Caki2 (cell line): ENCODE measurements at places on chromosomes 12 and 14.

- no peak for DNase-seq
Measured at GRCh38 chr14:96238676-96239265, 17.2 kb upstream of the BDKRB1 start.

- peak; percentile 21 for DNase-seq
Measured at GRCh38 chr12:44317651-44318126, 481.8 kb downstream of the TMEM117 start.

- DNase-seq = no peak
Measured at GRCh38 chr14:103775506-103775905, 59.9 kb downstream of the ZFYVE21 start.

GRCh38 chr12:100399095-100399494, 42.2 kb downstream of the SLC17A8 start:
- no peak for DNase-seq

DNA sequence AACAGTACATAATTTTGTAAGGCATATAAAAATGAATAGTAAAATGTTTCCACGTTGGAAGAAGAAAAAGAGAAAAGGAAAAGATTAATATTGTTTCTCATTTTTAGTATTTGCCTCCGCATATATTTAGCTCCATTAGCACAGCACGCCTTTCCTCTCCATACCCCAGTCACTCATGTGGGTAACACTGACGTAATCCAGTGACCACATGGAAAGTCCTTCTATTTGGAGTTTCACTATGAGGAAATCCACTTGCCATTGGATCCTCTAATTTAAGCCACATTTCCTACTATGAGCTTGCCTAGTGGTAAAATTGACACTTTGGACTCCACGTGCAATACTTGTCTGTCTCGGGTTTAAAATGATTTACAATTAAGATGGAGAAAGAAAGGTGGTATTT, 5.7 kb upstream of the SLCO1A2 start:
- no peak for DNase-seq

GRCh38 chr12:3935078-3935477, 61.9 kb upstream of the PARP11 start:
- no peak for DNase-seq

GRCh38 chr14:100384819-100385813, 62.0 kb downstream of the SLC25A47 start:
- peak; percentile 44 for DNase-seq

- no peak for DNase-seq
Measured at GRCh38 chr14:90179809-90180779, 76.3 kb upstream of the PSMC1 start.

DNA sequence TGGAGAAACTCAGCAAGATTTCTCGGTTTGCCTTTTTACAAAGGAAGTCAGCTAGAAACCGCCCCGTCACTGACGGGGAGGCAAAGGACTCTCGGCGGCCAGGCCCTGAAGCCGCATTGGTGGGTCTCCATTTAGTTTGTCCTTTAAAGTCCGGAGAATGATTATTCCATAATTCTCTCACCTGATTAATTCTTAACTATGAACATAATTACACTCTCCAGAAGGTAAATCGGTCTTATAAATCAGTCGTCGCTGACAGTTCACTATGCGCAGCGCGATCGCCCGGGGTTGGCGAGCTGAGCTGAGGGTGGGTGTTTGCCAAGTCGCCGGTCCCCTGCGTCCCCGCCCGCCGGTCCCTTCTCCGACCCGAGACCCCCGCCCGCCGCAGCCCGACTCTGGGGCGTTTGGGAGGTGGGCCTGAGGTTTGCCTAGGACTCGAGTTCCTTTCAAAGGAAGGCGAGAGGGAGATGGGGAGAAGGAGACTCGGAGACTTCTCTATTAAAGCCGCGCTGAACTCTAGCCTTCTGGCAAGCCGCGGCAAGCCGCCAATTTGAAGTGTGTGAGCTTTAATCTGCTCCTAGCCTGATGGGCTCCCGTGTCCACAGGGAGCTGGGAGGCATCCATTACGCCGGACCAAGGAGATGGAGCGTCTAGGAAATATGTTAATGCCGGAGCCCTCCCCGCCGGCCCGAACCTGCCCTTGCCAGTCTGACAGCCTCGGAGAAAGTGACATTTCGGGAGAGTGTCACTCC, 392.9 kb downstream of the NOVA1 start:
- no peak for DNase-seq

- DNase-seq = no peak
Measured at GRCh38 chr14:24535737-24536136, 27.7 kb upstream of the CMA1 start.

DNA sequence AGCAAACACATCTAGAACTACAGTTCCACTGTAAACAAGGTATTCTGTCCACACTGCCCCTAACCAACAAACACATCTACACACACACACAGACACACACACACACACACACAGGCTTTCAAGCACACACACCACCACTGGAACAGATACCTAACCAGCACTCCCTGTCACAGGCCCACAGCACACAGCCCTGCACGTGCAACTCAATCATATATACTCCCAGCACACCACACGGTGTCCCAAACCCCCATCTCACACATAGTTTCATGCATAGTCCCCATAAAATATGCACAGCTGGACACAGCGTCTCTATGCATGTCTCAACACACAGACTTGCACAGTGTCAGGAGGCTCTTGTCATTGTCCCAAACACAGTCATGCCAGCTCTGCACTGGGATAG, 27.6 kb downstream of the KRT8 start:
- DNase-seq = no peak

DNA sequence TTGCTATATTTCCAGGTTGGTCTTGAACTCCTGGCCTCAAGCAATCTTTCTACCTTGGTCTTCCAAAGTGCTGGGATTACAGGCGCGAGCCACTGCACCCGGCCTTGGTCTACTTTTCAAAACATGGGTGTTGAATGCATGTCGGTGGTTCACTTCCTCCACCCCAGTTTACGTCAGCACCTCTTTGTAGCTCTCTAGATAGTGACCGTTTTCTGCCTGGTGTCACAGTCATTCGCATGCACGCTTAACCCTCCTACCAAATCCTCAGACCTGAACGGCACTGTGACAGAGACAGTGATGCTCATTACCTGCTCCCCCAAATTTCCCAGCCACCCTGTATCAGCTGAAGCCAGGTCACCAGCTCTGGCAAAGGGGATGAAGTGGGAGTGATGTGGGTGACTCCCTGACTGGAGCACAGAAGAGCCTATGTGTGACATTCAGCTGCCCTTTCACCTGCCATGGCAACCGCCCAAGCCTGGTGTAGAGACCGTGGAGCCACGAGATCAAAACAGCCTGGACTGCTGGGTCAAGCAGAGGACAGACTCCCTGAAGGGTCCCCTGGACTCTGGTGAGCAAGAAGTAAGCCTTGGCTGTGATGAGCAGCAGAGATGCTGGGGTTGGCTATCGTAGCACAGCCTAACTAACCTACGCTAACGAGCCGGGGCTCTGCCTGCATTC, 66.2 kb upstream of the GPR68 start:
- no peak for DNase-seq

DNA sequence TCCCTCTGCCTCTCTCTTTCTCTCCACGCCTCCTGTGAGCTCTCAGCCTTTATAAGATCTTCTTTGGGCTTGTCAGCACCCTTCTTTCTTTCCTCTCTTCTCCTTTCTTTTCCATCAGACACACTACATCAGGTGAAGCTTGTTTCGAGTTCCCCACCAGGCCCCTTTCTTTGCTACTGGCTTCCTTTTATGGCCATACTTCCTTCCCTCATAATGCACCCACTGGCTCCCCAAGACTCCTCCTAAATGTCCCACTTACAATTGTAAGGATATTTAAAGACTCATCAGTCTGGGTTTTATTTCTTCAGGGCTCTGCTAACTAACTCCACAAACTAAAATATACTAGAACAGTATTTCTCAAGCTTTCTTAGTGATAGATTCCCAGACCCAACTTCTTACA, 3.5 kb upstream of the RNU6-8 start:
- no peak for DNase-seq

- DNase-seq = peak; percentile 28
Measured at GRCh38 chr12:69985656-69986055, 160.6 kb downstream of the MYRFL start.

GRCh38 chr12:48813465-48814261, 4.6 kb upstream of the CACNB3 start:
- DNase-seq = no peak

- no peak for DNase-seq
Measured at GRCh38 chr12:108341356-108341755, 2.2 kb upstream of the CMKLR1 start.

DNA sequence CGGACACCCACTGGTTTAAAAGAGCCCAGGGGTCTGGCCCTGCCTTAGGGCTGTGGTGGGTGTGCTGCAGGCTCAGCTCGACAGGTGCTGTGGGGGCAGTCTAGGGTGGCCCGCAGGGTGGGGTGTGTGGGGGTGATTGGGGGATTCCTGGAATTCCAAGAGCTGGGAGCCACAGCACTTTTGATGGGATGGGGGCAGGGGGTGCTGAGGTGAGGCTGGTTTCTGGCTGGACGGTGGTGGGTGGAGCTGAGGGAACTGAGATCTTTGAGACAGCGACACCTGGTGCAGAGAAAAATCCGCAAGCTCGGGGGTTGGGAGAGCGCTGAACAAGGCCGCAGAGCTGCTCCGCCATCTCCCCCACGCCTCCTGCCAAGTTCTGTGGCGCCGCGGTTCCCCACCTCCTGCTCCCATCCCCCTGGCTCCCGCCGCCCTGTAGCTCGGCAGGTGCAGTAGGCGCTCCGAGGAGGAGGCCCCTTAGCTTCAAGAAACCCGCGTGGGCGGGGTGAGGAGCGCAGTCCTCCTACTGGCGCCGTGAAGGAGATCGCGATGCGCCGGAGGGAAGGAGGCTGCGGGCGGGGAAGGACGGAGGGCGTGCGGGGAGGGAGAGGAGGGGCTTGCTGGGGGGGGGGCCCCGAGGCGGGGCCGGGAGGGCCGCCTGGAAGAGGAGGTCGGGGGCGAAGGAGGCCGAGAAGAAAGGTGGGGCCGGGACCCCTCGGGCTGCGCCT, 1.3 kb upstream of the TEDC1 start:
- DNase-seq = peak; percentile 87

DNA sequence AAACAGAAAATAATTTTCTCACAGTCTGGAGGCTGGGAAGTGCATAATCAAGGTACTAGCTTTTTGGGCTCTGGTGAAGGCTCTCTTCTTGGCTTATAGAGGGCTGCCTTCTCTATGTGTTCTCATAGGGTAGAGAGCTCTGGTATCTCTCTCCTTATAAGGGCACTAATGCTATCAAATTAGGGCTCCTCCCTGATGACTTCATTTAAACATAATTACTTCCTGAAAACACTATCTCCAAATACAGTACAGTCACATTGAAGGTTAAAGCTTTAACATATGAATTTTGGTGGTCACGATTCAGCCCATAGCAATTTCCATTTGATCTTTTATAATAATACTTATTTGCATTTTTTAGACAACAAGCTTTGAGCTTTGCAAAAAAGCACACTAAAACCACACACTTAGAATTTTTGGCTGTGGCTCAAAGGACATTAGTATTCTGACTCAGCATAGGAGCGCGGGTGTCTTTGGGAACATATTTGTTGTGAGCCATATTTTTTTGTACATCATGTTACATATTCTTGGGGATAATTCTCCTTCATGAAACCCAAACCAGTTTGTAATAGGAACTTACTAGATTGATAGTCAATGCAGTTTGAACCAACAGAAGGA, 808.1 kb upstream of the FBXO33 start:
- DNase-seq = no peak

- no peak for DNase-seq
Measured at GRCh38 chr12:53809005-53809404, 57.2 kb upstream of the CISTR start.

- DNase-seq = no peak
Measured at GRCh38 chr12:109897029-109897428, 3.0 kb upstream of the TCHP start.

- DNase-seq = no peak
Measured at GRCh38 chr14:99468836-99469592, 11.6 kb downstream of the SETD3 start.

DNA sequence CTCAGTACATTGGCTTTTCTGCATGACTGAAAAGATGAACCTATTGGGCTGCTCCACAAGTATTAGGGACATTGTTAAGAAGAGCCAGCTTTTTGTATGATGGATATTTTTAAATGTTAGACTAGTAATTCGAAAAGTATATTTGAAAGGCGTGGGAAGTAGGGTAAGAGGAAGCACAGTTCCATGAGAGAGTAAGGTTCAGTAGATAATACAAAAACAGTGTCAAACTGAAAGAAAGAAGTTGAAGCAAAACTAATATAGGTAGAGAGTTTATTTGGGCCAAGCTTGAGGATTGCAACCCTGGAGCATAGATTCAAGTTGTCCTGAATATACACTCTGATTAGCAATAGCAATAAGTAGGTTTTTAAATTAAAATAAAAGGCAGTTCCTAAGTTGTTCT, 193.9 kb downstream of the RASSF9 start:
- no peak for DNase-seq

- DNase-seq = no peak
Measured at GRCh38 chr12:58916921-58917511, 3.3 kb downstream of the LRIG3 start.

DNA sequence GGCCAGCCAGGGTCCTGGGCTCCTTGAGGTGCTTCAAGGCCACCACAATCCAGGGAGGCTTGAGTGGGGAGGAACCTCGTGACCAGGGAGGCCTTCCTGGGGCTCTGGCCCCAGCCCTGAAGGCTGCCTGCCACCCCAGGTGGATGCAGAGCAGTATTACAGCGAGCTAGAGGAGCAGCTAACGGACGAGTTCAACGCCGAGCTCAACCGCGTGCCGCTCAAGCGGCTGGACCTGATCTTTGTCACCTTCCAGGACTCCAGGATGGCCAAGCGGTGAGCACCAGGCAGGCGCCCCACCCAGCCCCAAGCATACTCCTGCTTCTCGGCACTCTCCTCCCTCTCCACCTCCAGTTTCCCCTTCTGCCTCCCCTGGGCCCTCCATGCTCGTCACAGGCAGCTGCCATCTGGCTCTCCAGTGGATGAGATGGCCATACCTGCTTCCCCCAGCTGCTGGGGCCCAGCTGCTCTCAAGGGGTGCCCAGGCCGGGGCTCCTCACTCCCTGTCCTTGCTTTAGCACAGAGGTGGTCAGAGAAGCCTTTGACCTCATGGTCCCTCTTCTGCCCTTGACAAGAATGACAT, 30.6 kb downstream of the NGB start:
- DNase-seq = no peak

DNA sequence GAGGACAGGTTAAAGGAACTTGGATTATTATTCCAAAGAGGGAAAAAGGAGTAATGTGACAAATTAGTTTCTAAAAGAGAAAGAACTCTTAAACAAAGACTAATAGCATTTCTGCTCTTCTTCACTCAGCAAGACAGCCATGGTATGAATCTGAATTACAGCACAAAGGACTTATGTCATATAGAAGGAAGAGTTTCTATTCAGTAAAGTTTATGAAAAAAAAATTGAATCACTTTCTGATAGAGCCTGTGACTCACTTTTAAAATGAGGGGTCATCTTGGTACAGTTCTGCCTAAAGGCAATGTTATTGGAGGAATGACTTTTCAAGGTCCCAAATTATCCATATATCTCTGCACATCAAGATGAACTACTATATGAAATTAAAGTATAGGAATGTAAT, 101.7 kb downstream of the DUSP6 start:
- no peak for DNase-seq

GRCh38 chr14:65015391-65015790, 28.7 kb downstream of the FNTB start:
- DNase-seq = no peak
